ENCODE measurements at places on chromosomes 7 and 10.

- DNase-seq = no peak
These were observed 40.7 kb downstream of the GPRIN2 start for GRCh38 chr10:46515793-46516192.

- DNase-seq = no peak
These were observed 58.3 kb upstream of the FAM20C start for GRCh38 chr7:134029-134428.

DNA sequence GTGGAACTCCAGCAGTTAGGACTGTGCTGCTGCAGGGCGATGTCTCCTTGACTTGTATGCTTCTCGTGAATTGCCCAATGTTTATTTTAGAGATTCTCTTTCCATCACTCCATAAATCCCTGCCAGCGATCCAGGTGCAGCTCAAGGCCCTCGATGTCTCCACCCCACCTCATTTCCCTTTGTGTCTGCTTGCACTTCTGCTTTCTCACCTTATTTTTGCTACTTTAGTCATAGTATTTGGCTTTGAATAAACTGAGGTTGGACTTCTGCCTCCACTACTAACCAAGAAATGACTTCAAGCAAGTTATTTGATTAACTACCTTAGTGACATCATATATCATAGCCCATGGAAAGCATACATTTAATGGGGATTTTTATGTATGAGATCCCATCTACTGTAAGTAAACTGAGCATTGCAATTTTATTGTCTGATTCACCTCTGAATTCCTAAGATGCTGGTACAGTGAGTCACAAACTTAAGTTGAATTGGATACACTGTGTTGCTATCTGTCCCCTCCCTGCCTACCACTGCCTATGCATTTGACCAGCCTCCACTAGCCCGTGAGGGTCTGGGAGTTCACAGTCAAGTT, 255.8 kb downstream of the ABCA13 start:
- no peak for DNase-seq

DNA sequence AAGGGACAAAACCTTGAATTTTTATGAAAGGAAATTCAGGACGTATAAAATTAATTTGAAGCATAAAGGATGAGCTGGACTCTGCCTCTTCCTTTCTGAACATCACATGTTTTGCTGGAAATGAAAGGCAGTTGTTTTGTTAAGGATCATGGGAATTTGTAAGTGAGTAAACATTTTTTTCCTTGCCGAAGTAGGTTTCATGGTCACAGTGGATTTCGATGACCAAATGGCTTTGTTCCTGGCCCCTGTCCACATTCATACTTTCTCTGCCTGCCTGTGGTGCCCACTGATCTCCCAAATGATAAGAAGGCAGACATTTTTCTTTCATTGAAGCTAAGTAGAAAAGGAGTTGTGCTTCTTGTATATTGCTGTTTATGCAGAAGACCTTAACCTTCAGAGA, 104.2 kb downstream of the ARID5B start:
- DNase-seq = no peak

DNA sequence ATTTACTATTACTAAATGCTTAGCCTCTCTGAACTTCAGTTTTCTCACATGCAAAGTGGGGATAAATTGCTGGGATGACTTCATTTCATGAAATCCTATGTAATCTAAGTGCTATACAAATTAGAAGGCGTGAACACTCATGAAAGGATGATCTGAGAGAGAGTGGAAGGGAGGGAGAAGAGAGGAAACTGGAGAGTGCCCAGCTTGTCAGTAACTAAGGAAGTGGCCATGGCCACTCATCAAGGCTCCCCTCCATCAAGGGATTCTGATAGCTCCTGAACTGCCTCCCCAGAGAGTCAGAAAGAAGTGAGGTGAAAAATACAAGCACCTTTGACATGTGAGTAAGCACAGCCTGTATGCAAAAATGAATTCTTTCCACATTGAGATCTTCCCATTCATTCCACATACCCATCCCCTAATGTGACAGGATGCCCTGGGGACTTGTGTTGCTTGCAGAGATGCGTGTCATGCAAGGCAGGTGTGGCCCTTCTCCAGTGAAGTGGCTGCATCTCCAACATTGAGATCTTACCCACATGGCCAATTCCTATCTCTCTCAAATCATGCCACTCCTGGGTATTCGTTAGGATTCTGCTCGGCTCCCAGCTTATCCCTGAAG, 76.5 kb upstream of the ITPRID1 start:
- no peak for DNase-seq

DNA sequence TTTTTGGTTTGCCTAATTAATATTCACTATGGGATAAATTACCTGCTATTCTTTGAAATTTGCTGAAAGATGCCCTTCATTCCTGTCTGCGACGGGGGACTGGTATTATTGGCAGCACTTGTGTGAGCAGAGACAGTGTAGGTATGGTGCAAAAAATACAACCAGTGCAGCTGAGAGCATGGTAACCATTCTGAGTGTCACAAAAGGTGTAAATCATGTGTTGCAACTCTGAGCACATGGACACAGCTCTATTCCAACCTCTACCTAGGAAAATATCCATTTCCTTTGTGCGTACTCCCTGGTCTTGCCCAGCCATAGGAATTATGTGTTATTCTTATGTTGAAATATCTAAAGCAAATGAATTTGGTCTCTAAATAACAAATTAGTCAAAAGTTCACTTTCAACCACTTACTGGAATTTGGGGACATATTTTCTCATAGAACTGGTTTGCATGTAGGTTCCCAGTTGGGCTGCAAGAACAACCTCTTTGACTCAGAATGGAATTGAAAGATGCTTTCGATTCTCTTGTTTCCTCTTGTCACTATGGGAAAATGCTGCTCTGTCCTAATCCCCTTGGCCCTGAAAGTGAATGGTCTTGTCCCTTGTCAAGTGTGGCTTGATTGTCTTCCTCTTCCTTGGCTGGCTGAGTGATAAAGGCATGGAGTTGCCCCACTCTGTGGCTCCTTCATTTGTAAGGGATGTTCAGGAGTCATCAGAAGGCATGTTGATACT, 57.0 kb downstream of the CELF2 start:
- no peak for DNase-seq

GRCh38 chr7:141665208-141666035, 36.5 kb downstream of the DENND11 start:
- DNase-seq = no peak

- DNase-seq = no peak
These were observed 201.7 kb upstream of the FOXP2 start for GRCh38 chr7:114212721-114213429.

GRCh38 chr10:63583909-63584724, 62.9 kb downstream of the REEP3 start:
- DNase-seq = no peak

Data from 8988T (cell line).